ENCODE measurements at places on chromosomes 12 and 14.

DNA sequence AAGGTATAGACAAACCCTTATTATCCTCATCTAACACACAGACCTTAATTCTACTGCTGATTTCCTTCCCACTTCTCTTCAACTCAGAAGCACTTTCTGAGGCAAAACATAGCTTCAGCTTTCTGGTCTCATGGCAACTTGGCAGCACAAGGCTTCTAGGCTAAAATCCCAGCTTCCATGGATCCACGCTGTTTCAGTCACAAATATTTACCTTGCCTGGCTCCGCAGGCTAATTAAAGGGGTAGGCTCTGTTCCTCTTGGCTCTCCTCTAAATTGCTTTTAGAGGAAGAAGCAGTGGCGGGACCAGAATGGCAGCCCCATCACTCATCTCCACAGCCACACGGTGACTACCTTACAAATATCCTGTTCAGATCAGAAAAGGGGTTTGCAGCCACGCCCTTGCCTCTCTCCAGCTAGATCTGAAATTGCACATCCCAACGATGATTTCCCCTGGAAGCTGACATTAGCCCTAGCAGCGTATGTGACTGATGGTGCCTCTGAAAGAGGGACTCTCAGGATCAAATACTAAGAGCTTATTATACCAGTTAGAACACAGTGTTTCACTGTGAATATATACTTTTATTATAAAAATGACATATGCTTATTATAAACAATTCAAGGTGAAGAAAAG lies 221.5 kb upstream of the NUDT4 start:
- no peak for DNase-seq

DNA sequence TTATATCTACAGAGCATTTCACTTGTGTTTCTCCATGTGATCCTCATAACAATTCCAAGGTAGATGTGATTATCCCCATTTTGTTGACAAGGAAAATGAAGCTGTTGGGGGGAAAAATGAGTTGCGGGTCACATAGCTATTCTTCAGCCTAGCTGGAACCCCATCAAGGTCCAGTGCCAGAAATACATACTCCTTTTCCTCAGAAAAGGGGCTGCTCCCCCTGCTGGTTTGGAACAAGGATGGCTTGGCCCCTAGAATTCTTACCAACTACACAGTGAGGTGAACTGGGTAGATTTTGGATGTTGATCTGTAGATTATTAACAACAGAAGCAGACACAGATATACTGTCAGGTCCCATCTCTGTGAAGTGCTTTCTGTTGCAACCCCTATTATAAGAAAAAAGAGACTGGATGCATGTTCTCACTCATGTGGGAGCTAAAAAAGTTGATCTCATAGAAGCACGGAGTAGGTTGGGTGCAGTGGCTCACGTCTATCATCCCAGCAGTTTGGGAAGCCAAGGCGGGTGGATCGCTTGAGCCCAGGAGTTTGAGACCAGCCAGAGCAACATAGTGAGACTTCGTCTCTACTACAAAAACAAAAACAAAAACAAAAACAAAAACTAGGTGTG lies 8.9 kb downstream of the IKZF4 start:
- DNase-seq, result no peak

- no peak for DNase-seq
Measured at GRCh38 chr14:93137864-93138263, 22.1 kb upstream of the ITPK1 start.

- no peak for DNase-seq
Measured at GRCh38 chr12:82805812-82806497, 119.2 kb downstream of the TMTC2 start.

DNA sequence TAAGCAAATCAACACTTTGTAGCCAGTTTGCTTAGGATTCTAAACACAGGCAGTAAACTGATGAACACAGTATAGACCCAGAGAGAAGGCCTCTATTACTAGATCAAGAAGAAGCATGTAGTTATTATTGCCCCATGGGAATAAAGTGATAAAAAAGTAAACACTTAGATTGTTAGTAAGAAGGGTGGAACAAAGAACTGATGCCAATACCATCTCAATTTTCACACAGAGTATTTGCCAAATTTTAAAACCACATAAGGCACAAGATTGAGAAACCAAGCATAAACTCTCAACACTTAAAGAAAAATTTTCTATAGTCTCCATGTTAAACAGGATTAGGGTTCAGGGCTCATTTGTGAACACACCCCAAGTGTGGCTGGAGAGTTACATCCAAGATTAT lies 77.0 kb upstream of the SYT1 start:
- no peak for DNase-seq

GRCh38 chr14:59490756-59491155 lies 6.4 kb downstream of the JKAMP start:
- DNase-seq, result no peak

- DNase-seq, result no peak
Measured at GRCh38 chr12:107778383-107779025, 4.0 kb downstream of the ASCL4 start.

GRCh38 chr12:6182279-6182898 lies 17.8 kb upstream of the CD9 start:
- no peak for DNase-seq

DNA sequence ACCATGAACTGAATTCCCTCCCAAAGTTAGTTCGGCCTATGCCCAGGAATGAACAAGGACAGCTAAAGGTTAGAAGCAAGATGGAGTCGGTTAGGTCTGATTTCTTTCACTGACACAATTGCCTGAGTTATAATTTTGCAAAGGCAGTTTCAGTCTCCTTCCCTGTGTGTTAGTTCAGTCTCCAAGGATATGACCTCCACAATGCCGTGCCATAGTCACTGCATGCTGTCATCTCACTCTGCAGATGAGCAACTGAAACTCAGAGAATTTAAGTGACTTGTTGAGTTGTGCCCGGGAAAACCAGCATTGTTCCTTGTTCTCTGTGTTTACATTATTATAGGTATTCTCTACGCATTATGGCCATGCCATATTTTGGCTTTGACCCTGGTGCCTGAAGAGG lies 10.1 kb upstream of the SERPINA1 start:
- no peak for DNase-seq

DNA sequence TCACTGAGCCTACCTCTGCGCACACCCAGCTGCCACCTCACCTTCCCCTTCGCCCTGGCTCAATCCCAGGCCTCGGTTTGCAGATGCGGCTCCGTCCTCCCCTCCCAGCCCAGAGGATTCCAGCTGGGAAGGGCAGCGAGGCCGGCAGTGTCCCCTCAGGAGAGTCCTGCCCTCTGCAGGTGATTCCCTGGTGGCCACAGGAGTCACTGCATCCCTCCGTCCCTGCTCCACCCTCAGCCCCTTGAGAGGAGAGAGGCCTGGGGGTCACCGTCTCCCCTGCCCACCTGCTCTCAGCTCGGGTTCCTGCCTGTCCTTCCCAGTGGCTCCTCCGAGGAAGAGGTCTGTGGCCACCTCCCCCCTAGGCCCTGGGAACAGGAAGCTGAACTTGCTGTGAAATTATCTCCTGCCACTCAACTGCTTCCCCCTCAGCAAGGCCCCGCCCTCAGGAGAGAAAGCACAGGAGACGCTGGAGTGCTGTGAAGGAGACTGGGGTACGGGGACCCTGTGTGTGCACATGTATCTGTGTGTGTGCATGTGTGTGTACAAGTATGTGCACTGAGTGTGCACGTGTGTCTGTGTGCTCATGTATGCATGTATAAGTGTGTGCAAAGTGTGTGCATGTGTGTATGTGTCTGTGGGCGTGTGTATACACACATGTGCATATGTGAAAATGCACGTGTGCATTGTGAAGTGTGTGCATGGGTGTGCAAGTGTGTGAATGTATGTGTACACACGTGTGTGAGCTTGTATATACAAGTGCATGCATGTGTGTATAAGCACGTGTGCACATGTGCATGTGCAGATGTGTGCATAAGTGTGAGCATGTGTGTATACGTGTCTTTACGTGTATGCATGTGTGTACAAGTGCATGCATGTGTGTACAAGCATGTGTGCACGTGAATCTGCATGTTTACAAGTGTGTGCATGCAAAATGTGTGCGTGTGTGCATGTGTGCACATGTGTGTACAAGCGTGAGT lies 13.2 kb upstream of the GALNT9 start:
- DNase-seq, result no peak

All from activated CD8-positive, alpha-beta memory T cell treated with anti-CD3 and anti-CD28 coated beads for 4 hours (primary cell).